ENCODE measurements at places on chromosomes 11 and 22.

- ATAC-seq = no peak
These were observed 2.6 kb downstream of the MARK2 start for GRCh38 chr11:63841554-63841953.

GRCh38 chr22:22666307-22667091, 22.1 kb downstream of the GGTLC2 start:
- ATAC-seq = no peak

- no peak for ATAC-seq
These were observed 66.1 kb downstream of the TENM4 start for GRCh38 chr11:79374727-79375126.

DNA sequence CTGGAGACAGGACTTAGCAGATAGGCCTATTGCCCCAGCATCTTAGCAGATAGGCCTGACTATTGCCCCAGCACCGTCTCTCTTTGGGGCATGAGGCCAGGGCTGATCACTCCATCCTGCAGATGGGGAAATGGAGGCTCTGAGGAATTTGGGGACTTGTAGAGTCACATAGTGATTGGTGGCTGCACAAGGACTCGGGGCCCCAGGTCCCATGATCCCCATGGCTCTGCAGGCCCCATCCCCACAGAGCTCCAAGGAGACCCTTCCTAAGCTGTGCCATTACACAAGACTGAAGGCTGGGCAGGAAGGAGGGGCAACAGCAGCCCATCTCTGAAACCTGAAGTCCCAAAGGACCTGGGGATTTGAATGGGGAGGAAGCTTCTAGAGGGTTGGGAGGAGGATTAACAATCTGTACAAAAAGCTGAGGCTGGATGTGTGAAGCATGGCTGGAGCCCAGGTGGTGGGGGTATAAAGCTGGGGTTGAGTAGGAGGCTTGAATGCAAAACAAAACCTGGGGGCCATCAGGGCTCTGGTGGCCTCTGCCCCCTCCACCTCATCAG, 1.6 kb downstream of the ARAP1 start:
- no peak for ATAC-seq

DNA sequence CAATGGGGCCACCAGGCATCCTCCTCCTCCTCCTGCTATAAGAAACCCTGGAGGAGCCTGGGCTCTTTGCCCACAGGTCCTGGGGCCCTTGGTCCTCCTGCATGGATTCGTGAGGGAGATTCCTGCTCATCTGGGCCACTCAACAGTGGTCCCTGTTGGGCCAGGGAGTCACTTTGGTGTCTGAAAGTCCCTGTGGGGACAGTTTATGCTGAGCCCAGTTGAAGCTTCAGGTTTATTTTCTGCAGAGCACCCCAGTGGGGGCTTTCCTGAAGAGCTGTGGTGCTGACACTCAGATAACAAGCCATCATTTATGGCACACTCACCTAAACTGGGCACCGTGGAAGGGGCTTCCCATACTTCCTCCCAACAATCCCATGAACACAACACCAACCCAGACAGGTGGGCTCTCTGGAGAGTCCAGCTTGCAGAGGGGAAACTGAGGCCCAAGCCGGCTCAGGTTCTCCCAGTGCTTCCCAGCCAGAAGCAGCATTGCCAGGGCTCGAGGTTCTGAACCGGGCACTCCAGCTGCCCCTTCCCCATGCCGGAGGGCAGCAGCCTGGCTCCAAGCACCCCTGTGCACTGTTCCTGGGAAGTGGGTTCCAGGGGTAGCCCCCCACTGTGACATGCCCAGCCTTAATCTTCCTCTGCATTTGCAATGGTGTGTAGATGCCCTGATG, 91.3 kb downstream of the MYEOV start:
- ATAC-seq = no peak

DNA sequence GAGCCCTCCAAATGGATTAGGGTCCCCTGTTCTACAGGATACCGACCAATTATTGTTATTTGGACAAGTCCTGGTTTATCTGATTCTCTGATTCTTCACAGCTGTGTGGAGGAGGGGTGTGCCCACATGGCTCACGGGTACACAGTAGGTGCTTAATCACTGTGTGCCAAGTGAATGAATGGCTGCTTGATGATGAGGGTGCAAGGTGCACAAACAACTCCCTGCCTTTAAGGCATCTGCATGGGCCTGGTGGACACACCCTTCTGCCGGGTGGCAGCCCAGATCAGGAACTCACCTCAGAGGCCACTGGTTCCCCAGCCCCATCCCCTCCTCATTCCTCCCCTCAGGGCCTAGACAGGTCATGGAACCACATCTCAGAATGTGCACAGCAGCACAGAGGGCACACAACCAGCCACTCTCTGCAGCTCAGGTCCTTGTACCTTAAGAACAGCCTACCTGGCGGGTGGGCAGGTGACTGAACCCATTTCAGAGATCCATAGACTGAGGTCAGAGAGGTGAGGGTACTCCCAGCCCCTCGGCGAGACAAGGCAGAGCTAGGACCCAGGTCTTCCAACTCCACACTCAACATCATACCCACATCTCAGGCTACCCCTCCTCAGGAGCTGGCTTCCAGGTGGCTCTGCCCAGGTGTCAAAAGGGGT, 50.3 kb downstream of the SHANK2 start:
- ATAC-seq = no peak

GRCh38 chr11:86595451-86595850, 77.0 kb downstream of the ME3 start:
- ATAC-seq = no peak

DNA sequence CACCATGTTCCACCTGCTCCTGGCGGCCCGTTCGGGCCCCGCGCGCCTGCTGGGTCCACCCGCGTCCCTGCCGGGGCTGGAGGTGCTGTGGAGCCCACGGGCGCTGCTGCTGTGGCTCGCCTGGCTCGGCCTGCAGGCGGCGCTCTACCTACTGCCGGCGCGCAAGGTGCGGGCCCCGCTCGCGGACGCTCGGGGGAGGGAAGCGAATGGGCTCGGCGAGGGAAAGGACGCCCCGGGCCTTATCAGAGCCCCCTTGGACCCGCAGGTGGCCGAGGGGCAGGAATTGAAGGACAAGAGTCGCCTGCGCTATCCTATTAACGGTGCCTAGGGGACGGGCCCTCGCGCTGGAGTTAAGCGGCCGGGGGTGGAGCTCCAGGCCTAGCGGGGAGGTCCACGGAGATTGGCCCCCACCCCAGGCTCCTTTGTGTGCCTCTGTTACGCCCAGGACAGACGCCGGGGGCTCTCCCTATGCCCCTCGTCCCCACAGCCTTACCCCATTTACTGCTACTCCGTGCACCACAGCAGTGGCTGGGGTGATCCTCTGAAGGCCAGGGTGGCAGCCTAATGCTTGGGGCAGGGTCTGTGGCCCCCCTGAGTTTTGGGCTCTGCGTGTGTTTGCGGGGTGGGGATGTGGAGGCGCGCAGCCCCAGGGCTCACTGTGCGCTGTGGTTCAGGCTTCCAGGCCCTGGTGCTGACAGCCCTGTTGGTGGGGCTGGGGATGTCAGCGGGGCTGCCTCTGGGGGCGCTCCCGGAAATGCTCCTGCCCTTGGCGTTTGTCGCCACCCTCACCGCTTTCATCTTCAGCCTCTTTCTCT, 1.1 kb downstream of the TM7SF2 start:
- peak; percentile 56 for ATAC-seq

DNA sequence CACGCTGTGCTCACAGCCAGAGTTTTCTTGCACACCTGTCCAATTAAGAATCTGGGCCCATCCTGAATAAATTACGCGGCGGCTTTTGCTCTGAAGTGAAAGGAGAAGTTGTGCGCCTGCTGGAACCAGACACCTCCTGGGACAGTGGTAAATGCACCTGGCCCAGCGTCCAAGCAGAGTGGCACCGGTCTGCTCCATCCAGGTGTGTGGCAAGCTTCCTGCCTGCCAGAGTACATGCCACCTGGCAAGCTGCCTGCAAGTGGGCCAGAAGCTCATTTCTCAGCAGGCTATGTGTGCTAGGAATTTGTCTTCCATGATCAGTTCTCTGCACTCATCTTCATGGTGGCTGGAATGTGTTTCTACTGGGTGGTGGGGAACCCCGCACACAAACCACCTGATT, 660.6 kb downstream of the ETS1 start:
- no peak for ATAC-seq

DNA sequence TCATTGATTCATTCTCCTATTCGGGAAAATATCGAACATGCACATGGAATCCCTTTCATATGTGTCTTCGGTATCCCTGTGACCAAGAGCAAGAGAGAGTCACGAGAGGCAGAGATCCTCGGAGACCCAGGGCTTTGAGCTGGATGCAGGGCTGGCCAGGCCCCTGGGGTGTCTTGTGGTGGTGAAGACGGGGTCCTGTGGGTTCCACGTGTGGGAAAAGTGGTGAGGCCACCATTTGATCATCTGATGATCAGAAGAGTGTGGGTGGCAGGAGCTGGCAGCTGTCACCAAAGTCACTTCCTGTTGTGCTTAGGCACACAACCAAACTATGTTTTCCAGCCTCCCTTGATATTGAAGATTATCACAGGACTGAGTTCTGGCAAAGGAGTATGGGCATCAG, 94.0 kb downstream of the BRD1 start:
- ATAC-seq = no peak

DNA sequence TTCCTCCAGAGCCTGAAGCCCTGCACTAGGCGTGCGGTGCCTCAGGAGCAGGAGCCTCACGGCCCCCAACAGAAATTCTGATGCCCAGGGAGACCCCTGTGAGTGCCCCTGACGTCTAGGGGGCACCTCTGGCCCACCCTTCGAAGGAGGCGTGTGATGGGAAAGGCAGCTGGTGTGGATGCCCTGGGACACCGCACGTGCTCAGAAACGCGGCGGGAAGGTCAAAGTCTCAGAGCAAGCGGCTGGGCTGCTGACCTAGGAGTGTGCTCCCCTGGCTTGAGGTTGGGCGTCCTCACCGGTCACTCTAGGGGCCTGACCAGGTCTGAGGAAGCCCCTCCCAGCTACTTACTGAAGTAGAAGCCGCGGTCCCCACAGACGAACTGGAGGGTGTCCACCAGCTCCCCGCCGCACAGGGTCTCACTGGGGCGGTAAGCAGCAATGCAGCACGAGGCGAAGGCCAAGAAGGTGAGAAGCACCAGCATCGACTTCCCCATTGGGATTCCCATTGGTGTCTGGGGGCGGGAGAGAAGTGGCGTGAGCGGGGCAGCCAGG, 4.1 kb downstream of the IGF2 start:
- ATAC-seq = no peak

DNA sequence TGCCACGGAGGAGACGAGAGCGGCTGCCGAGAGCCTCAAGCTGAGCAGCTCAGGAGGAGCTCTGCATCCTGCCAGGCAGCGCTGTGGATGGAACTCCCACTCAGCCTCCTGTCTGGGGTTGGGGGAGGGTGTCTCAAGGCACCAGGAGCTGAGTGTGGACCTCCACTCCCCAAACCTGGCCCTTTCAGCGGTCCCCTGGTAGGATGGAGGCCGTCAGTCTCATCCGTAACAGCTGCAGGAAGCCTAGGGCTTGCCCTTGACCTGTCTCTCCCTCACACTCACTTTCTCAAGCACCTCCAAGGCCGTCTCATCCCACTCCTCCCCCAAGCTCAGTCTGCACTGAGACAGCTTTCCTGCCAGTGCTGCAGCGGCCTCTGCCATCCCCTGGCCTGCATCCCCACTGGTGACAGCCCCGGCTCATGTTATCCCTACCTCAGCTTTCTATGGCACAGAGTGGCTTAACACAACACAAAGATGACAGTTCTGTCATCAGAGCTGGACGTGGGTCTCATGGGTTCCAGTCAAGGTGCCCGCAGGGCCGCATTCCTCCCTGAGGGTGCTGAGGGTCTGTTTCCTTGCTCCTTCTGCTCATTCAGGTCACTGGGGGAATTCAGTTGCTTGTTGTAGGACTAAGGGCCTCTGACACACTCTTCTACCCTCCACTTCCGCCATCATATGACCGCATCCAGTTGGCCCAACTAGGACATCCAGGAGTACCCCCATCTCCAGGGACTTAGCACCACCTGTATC, 341.9 kb upstream of the B3GAT1 start:
- no peak for ATAC-seq

GRCh38 chr22:45529971-45530575, 27.4 kb downstream of the FBLN1 start:
- ATAC-seq = no peak

DNA sequence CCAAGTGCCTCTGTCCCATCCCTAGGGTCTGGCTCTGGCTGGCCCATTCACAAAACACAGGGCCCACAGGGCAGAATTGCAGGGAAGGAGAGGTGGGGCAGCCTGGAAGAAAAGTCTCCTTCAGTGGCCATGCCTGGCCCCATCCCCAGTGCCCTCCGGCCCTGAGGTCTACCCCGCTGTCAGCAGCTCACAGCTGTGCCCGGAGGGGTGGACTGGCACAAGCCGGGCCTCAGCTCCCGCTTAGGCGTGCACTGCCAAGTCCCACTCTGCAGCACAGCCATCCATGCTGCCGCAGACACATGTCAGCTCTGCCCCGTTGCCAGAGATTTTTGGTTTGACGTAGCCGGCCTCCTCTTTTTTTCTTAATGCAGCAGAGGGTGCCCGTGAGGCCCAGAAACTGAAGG, 3.9 kb upstream of the SCN2B start:
- ATAC-seq = peak; percentile 82

DNA sequence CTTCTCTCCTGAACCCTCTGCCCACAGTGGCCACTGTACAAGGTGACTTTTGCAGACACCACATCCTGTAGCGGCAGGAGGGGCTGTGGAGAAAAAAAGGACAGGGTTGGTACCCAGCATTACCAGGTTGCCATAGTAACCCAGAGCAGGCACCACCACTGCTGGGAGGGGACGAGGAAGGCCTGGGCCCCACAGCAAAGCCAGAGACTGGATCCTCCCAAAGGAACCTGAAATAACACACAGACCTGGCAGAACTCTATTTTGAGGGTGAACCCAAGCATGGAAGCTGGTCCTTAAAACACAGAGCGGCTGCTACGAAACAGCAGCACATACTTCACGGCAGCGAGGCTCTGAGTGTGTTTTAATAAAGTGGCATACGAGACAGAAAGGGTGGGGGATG, 380.6 kb downstream of the CTTN start:
- ATAC-seq = no peak

DNA sequence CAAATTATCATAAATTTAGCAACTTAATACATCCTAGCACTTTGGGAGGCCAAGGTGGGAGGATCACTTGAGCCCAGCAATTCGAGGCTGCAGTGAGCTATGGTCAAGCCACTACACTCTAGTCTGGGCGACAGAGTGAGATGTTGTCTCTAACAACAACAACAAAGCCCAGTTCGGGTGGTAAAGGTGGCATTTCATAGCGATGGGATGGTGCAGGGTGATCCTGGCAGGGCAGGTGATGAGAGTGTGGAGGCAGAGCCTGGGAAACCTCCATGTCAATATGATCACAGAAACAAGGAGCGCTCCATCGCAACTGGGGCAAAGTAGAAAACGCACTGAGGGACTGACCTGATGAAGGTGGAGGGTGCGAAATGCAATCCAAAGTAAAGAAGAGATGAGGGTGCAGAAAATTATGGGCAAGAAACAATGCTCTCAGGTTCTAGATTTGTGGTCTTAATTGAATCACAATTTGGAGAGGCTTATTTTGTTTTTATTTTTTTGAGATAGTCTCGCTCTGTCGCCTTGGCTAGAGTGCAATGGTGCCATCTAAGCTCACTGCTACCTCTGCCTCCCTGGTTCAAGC, 32.8 kb upstream of the CLDN5 start:
- ATAC-seq = no peak
